ENCODE measurements at places on chromosomes 5 and 9.

DNA sequence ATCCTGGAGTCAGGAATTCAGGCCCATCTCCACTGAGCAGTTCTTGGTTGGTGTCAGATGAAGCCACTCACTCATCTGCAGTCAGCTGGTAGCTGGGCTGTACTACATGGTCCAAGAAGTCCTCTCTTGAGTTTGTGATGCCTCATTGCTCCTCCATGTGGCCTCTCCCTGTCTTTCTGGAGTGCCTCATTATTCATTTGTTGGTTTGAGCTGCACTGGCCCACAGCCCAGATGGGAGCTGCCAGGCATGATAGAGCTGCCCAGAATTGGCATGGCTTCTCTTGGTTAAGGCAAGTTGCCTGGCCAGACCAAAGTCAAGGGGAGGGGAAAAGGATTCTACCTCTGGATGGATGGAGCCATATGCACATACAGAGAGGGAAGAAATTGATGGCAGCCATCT is 8.0 kb downstream of the PTCD2 start:
- no peak for DNase-seq

- DNase-seq: no peak
Measured at GRCh38 chr5:169956756-169957155, 23.5 kb downstream of the INSYN2B start.

- DNase-seq: no peak
Measured at GRCh38 chr5:43042626-43043399, 2.7 kb upstream of the ANXA2R start.

GRCh38 chr9:137619240-137620047 is 639 bp downstream of the EHMT1 start:
- no peak for DNase-seq

- DNase-seq: no peak
Measured at GRCh38 chr9:36189976-36190375, 745 bp upstream of the CLTA start.

GRCh38 chr5:60333005-60333571 is 366.9 kb downstream of the DEPDC1B start:
- no peak for DNase-seq

- no peak for DNase-seq
Measured at GRCh38 chr9:98899408-98900056, 44.2 kb upstream of the COL15A1 start.

DNA sequence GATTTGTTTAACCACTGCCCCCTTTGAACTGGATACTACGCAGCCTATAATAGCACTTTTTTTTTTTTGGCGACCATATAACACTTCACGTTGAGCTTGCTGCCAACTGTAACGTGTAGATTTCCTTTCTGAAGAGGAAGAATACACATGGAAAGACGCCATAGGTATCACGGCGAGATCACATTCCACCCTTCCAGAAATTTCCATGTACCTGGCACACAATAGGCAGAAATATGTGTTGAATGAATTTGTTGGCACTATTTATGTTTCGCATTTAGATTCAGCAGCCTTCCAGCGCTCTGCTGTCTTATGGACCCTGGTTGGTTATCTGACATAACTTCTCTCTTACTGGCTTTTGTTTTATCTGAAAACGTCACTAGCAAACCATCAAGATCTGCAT is 250.3 kb downstream of the SLIT3 start:
- no peak for DNase-seq

DNA sequence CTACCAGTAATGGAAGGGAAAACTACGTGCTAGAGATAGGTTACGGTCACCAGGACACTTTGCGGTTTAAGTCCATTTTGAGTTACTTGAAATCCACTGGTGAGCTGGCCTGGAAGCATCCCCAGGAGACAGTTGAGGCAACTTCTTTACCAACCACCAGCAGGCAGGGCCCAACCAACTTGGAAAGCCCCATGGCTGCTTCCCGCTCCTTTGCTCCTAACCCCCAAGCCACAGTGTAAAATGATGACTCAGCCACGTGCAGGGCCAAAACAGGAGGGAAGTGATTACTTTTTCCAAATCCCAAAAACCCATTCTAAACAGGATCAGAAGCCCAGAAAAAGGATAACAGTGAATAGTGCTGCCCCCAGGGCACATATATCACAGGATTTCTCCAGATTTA is 87.4 kb downstream of the PAX5 start:
- DNase-seq: no peak

DNA sequence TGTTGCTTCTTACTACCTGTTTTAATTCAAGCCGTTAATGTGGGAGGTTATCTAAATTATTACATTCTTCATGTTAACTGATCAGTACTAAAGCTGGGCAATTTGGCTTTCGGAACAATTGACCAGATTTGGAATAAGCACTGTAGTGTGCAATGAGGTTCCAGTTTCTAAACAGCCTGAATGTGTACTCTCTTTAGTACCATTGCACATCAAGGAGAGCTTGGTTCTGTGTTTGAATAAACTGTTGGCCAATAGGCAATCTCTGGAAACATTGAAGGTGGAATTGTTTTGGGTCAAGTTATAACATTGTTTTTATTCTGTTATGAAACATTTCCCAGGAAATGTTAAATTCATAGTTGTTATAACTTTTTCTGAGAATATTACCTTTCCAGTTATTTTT is 105.2 kb downstream of the PBX3 start:
- no peak for DNase-seq

DNA sequence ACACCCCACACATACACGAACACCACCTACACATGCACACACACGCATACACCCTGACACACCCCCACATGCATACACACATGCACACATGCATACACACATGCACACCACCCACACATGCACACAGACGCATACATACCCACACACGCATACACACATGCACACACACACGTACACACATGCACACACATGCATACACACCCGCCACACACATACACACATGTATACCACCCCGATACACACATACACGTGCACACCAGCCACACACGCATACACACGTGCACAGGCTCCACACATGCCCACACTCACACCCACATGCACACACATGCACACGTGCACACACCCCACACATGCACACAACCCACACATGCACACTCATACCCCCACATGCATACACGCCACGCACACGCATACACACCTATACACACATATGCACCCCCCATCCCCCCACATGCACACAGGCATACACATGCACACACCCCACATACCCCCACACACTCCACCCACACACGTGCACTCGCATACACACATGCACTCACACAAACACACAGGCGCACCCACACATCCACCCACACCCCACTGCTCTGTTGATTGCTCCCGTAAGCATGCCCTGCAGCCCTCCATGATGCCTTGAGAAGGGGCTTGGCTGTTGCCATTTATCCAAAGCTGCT is 119.3 kb downstream of the COL5A1 start:
- no peak for DNase-seq

- no peak for DNase-seq
Measured at GRCh38 chr9:116792271-116792670, 105.2 kb downstream of the TRIM32 start.

DNA sequence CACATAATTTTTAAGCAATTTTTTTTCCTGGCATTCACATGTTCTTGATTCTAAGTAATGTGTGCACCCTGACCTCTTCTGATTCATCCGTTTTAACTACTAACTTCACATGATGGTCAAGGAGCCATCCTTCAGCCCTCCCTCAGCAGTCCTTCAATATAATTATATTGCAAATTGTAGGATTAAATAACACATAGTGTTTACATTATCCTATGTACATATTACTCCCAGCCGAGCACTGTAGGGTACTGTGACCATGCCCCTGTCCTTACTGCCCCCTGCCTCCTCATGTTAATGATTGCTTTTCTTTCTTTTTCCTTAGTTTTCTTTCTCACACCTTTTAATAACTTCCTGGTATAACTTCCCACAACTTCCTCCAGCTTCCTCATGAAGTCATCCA is 96.3 kb upstream of the FANCC start:
- DNase-seq: no peak

- DNase-seq: no peak
Measured at GRCh38 chr5:90866915-90867731, 308.5 kb downstream of the ADGRV1 start.

GRCh38 chr5:134079748-134080581 is 34.5 kb upstream of the TCF7 start:
- DNase-seq: no peak

- no peak for DNase-seq
Measured at GRCh38 chr9:71025728-71026127, 95.7 kb downstream of the TRPM3 start.

DNA sequence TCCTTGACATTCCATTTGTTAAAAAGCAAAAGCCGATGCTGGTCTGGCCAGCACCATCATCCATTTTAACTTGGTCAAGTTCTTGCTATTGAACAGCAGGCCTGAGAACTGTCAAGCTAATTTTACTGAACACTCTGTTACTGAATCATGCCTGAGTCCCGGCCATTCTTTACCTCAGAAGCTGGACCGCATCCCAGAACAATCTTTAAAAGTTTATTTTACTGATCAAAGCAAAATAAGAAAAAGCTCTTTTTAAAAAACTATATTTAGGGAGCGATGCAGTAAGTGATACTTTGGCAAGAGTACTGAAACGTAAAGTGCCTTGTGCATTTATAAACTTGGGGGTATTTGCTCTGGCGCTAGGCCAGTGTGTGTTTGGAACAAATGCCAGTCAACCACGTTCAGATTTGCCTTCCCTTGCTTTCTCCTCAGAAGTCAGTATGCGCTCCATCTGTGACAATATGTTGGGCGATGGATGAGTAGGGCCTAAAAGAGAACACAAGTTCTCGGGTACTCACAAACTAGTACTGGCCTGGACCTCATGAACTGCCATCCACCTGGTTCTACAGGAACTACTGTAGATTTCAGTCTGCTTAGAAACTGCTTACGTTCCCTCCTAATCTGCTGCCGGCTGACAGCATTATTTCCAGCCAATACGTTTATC is 161.9 kb downstream of the MAPKAP1 start:
- no peak for DNase-seq

DNA sequence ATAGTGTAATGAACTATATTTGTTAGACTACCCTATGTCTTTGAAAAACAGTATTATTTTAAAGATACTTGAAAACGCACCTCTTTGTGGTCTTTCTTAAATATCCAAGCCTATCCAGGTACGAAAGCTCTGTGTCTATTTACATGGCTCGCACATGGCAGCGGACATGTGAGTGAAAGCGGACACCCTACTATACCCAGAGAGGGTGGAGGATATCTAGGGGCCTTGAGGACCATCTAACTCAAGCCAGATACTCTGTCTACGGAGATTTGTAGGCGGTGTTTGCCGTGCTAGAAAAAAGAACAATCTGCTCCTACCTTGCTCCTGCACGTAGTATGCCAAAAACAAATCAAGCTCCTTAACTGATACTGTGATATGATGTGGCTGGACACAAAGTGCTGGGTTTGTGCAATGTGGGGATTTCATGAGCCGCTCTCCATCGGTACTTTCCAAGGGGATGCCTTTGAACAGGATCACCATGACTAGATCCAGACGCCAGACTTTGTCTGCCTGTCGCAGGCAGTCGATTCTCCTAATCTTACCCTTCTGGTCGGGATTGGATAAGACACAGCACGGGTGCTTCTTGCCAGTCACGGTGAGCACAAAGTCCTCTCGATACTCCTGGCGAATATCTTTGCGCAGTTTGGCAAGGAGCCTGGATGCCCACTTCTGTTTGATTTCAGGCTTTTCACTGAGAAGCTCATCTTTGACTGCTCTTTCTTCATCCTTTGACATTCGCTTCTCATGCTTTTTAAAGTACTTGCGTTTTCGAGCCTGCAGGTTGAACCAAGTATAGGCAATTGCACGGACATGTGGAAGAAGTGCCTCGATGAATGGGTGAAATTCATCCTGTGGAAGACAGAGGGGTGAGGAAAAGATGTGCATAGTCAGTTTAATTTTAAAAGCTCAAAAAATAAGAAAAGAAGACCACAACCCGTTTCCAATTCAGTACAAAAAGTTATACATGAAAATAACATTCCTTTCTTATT is 7.0 kb downstream of the NFIB start:
- no peak for DNase-seq
